Activated CD8-positive, alpha-beta memory T cell treated with anti-CD3 and anti-CD28 coated beads for 1 hour (primary cell): ENCODE measurements at places on chromosomes 4 and X.
A peak's percentile ranks its signal among the peaks of the same experiment; 100 is the strongest.

DNA sequence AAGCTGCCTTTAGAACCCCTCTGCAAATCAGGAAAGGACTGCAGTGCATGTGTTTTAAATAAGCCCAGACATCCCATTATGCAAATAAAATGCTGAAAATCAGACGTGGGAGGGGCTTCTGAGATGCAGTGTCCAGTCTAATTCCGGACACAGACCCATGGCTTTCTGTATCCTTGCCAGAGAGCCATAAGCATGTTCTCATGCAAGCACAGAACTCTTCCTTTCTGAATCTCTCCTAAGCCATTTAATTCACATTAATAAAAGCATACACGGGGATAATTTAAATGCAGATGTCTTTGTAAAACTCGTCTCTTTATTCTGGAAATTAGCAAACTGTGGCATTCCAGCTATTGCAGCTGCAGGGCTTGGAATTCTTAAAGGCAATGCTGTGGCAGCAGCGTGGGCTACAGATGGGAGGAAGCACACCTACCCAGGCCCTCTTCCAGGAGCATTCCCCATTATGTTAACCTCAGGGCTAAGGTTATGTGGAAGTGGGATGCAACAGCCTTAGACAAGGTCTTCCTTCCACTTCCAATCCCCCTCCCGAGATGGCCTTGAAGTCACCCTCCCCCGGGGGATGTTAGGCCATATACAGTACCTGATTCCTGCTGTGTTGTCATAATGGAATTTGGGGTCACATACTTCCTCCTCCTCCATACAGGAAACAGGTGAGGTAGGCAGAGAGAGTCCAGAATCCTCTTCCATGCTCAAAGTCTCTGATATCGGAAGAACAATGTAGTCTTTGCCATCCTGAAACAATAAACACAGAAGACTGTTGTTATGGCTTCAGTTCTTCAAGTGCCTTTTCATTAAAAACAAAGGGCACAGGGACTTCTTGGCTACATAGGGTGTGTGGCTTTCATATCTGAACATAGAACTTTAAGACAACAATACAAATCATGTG, 38.1 kb downstream of the KDR start:
- DNase-seq = no peak

GRCh38 chrX:136386826-136387225, 86.1 kb downstream of the ADGRG4 start:
- no peak for DNase-seq

- no peak for DNase-seq
Measured at GRCh38 chr4:181896614-181897013, 346.6 kb upstream of the TENM3 start.

DNA sequence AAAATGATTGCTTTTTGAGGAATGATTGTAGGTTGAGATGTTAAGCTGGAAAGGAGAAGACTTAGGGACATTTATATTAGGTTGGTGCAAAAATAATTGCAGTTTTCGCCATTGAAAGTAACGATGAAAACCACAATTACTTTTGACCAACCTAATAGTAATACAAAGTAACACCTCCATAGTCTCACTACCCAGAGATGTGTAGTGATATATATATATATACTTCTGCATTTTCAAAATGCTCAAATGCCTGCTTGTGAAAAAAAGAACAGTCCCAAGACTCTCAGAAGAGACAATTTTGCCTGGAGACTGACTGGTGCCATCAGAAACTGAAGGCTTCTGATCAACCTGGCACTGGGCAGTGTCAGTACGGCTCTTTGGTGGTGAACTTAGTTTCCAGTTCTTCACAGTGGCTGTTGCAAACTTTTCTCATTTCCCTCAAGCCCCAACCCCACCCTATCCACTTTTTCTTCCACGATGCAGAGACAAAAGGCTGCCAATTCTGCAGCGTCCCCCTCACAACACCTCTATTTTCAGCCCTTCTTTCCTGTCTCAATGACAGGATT, 35.1 kb upstream of the TAPT1 start:
- DNase-seq = no peak

DNA sequence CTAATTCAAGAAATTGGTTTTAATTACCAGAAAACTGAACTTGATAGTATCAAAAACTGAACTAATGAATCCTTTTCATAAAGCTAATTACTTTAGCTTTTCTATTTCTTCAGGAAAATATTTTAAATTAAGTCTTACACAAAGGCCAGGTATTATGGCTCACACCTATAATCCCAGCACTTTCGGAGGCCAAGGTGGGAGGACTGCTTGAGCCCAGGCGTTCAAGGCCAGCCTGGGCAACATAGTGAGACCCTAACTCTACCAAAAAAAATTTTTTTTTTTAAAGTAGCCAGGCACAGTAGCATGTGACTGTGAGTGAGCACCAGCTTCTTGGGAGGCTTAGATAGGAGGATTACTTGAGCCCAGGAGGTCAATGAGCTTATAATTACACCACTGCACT, 19.1 kb downstream of the CNOT6L start:
- DNase-seq = no peak

GRCh38 chr4:152422817-152423320, 113.0 kb downstream of the FBXW7 start:
- no peak for DNase-seq

DNA sequence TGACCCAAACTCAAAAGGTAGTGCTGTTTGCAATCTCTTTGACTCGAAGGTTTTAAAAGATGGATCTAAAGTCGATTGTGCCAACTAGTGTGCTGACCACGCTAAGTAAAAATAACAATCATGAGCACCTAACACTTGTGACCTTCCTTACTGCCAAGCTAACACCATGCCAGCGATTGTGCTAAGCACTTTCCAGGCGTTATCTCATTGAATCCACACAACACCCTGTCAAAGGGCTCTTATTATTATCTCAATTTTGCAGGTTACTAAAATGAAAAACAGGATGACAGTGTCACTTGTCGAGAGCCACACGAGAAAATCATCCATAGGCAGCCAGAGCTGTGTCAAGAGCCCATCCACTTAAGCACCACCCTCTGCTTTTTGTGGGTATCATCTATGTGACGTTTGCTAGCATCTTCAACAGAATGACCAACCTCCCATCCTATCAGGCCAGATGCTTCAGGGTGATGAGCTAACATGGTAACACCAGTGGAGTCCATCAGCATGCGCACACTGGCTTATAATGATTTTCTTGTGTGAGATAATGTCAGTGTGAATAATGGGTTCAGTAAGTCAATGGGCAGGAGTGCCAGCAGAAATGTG, 893 bp upstream of the GAB3 start:
- DNase-seq = no peak

GRCh38 chr4:39530682-39531081, 3.4 kb upstream of the UGDH start:
- DNase-seq = no peak

DNA sequence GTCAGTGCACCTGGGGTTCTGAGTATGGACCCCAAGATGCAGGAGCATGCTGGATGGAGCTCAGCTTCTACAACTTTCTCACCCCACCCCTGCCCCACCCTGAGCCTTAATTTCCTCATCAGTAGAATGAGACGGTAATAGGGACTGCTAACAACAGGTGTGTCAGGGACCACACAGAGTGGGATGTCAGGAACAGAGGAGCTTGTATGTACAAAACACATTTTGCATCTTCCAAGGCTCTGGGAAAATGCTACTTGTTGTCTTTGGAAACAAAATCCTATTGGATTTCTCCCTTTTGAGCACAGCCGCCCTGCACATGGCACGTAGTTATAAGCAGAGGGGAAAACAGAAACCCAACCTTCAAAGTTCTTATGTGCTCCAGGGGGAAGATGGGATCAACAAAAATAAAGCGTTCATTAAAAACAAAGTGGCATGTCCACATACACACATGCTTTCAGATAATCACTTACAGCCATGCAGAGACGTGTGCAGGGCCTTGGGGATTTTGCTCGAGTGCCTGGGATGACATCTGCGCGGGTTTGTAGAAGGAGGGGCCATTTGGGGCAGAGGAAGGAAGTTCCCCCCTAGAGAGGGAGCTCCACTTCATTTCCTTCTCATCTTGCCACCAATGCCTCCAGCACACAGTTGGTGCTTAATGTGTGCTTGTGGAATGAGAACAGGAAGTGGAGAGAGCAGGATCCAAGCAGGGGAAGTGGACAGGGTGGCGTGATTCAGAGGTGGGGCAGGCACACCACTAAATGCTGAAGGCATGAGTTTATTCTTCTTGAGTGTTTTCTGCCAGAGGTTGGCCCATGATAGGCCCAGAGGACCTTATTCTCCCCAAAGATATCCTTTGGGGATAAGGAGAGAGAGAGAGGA, 138.9 kb downstream of the SMIM20 start:
- no peak for DNase-seq

GRCh38 chr4:102575369-102576129, 74.4 kb downstream of the NFKB1 start:
- DNase-seq = no peak

DNA sequence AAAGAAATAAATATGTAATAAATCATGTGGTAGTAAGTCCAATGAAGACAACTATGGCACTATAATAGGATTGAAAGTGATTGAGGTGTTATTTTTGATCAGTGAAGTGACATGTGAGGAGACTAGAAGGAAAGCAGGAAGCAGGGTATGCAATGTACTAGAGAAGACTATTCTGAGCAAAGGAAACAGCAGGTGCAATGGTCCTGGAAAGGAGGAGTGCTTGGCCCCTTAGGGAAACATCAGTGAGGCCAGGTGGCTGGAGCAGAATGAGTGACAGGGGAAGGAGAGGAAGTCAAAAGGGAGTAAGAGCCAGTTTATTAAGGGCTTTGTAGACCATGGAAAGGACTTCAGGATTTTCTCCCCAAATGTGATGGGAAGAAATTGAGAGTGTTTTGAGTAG, 207.6 kb upstream of the HCCS start:
- DNase-seq = no peak

DNA sequence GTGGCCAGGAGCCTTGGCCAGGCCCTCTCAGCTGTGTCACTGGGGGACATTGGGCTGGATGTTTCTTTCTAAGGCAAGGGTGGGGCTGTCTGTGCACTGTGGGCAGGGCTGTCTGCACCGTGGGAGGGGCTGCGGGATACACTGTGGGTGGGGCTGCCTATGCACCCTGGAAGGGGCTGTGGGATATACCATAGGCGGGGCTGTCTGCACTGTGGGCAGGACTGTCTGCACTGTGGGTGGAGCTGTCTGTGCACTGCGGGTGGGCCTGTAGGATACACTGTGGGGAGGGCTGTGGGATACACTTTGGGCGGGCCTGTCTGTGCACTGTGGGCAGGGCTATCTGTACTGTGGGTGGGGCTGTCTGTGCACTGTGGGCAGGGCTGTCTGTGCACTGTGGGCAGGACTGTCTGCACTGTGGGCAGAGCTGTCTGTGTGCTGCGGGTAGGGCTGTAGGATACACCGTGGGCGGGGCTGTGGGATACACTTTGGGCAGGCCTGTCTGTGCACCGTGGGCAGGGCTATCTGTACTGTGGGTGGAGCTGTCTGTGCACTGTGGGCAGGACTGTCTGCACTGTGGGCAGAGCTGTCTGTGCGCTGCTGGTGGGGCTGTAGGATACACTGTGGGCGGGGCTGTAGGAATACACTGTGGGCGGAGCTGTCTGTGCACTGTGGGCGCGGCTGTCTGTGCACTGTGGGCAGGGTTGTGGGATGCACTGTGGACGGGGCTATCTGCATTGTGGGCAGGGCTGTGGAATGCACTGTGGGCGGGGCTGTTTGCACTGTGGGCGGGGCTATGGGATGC, 31.1 kb downstream of the ACOX3 start:
- DNase-seq = peak; percentile 49

DNA sequence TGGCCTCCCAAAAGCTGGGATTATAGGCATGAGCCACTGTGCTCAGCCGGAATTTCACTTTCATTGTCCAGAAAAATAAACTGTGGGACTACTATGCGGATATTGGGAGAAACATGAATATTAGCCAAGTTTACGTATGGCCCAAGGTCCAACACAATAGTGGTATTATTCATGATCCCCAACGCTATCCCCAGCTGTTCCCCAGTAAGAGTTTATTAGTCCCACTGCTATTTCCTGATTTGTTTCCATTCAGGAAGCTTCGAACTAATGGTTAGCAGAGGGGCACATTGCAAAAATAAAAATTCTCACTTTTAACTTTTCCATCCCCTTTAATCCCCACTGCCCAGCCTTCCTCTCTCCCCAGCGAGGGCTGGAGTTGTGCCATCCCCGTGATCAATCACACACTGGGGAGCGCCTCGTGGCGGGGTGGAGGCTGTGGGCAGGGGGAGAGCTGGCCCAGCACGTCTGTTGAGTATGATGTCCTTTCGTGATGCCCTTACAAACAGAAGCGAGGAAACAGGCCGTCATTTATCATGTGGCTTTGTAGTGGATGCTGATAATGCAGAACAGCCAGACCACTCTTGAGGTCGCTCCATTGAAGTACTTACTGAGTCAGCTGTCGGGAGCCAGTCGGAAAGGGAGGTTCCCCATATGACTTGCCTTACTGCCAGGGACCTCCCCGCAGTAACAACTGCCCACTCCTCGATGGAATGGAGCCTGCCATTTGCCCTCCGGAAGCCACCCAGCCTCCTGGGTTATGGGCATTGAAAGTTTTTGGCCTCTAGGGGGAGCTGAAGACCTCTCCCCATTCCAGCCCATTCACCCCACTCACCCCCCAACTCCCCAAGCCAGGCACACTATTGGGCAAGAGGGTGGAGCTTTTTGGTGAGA, 117.0 kb downstream of the KDR start:
- no peak for DNase-seq

DNA sequence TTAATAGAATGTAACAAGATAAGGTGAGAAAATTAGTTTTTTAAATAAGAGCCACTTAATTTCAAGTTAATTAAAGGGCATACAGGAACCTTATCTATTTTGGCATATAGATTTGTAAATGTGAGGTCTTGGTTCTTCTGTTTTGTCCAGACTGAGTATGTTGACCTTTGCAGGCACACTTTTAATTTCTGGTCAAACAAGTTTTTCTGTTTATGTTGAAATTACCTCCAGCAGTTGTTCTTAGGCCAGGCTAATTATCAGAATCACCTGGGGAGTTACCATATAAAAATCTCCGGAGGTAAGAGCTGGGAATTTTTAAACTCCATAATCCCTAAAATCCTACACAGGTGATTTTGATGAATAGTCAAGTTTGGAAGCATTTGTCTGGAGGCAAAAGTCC, 227.4 kb upstream of the ANKRD50 start:
- DNase-seq = no peak

DNA sequence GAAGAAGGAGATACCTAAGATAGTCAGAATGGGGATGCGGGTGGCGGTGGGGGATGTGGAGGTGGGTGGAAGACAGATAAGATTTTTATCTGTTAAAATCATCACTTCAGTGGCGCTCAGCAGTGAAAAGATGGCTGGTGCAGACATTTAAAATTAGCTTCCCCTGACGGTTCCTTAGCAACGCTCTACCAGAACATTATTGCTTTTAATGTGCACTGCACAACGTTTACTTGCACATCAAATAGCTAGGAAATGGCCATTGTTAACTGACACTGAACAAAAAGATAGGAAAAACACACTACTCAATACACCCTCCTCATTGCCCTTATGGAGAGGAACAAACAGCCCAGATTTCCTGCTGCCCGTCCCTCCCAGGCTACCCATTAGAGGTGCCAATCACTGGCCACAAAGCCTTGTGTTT, 61.0 kb upstream of the FTHL17 start:
- DNase-seq = no peak

DNA sequence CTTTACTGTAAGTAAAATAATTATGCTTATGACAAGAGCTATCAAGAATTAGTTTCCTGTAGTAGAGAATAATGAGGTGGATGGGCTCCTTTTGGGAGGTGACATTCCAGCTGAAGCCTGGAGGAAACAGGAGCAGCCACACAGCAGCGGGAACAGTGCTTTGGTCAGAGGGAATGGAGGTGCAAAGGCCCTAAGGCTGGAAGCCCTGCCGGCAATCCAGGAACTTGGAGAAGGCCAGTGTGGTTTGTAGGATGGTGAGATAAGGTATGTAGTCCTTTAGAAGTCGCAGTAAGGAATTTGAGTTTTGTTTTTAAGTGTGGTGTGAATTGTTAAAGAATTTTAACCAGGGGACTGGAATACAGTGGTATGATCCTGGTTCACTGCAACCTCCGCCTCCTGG, 8.1 kb downstream of the TMEM131L start:
- DNase-seq = no peak
